ENCODE measurements at places on chromosomes 1 and 21. TPM values are rescaled to one million over a fixed set of nuclear protein-coding genes. Genes with fewer than 3 reads are reported as not detected.
A peak's percentile ranks its signal among the peaks of the same experiment; 100 is the strongest.

DNA sequence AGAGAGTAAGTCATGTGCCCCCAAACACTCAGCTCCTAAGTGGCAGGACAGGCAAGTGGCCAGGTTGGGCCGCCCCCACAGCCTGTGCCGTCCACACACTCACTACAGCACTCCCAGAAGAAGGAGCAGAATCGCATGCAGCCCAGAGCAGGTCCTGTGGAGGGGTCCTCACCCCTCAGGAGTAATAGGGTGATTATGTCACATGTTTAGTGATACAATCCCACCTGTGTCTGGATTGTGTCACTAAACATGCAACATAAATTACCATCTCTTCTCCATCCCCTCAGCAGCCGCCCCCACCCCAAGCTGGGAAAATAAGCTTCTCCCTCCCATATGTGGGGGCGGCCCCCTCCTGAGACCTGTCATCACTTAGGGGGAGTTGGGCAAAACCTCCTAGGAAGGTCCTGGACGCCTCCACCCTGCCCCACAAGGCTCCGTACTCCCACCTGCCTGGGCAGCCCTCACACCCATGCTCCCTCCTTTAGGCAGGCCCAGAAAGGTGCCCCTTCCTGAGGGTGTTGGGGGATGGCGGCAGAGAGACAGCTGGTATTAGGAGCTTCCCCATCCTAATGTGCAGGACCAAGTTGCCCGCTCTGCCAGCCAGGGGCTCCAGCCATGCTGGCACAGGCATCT, 56.9 kb downstream of the STUM start:
- no peak for DNase-seq
- no peak overlapping the region for H3K4me3 ChIP-seq
- no peak overlapping the region for H3K27ac ChIP-seq
- H3K27me3 ChIP-seq: no peaks in the 10 kb centered on the region
- no peaks in the 10 kb centered on the region for H3K36me3 ChIP-seq
- H3K4me1 ChIP-seq: peaks cover 9% of the 10 kb centered on the region

Gene CNIH3
- 7.0 TPM for total RNA-seq

GRCh38 chr21:36873513-36873912, 93.0 kb downstream of the HLCS start:
- no peak overlapping the region for H3K27ac ChIP-seq
- no peaks in the 10 kb centered on the region for H3K27me3 ChIP-seq
- no peaks in the 10 kb centered on the region for H3K36me3 ChIP-seq
- no peaks in the 10 kb centered on the region for H3K4me1 ChIP-seq
- no peak overlapping the region for H3K4me3 ChIP-seq

DNA sequence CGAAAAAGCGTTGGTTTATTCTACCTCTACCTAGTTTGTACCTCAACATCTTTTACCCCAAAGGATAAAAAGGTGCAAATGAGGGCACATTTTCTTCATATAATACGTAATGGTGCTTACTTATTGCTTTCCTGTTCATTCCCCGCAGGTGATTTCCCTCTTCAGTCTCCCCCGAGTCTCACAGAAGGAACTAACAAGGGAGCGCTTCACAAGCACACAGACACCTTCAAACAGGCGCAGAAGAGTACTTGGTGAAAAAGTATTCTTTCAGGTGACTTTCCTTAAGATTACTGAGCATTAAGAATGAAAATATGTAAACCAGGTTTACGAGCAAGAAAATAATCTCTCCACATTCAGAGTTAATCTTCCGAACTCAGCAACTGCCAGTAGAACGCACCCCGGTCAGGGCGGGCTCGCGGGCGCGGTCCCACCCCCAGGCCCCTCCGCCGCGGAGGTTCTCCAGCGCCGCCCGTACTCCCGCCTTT, 511 bp upstream of the RABGAP1L start:
- peaks cover 11% of the 10 kb centered on the region for H3K4me1 ChIP-seq
- H3K27ac ChIP-seq: no peak overlapping the region
- H3K4me3 ChIP-seq: peak overlapping the region; percentile 91
- no peaks in the 10 kb centered on the region for H3K27me3 ChIP-seq
- DNase-seq: no peak
